ENCODE measurements at places on chromosomes 3 and 15. TPM values are rescaled to one million over a fixed set of nuclear protein-coding genes. Genes with fewer than 3 reads are reported as not detected.

GOLGA6L10 gene
- 0.44 TPM for polyA plus RNA-seq

GOLGA8G gene
- not detected for polyA plus RNA-seq

PRICKLE2 gene
- 3.5 TPM for polyA plus RNA-seq

POPDC2 gene
- 1.9 TPM for polyA plus RNA-seq

KY gene
- polyA plus RNA-seq = not detected

CP gene
- 0.07 TPM for polyA plus RNA-seq

DNA sequence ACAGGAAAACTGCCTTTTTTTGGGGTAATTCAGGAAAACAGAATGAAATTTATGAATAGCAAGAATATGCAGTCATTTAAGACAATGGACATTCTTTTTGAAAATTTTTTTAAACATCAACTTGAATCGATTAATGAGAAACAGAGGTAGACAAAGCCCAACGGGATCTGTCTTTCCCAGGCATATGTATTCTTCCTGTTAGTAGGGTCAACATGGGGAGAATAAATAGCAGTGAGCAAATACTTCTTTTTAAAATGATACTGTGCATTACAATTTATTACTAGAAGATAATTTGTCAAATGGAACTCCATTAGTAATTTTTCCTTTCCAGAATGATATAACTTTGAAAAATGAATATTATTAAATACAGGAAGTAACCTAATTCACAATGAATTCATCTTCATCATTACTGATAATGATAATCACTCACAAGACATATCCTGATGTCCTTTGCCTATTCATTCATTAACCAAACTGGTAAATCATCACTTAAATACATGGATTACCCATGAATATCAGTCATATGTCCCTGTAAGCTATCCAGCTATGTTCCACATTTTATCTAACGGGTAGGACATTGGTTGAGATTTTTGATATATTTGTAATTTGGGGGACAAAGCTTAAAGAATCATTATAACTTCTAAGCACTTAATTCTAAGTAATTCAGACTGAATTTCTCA is 209.2 kb upstream of the CDIN1 start:
- DNase-seq = no peak

DNA sequence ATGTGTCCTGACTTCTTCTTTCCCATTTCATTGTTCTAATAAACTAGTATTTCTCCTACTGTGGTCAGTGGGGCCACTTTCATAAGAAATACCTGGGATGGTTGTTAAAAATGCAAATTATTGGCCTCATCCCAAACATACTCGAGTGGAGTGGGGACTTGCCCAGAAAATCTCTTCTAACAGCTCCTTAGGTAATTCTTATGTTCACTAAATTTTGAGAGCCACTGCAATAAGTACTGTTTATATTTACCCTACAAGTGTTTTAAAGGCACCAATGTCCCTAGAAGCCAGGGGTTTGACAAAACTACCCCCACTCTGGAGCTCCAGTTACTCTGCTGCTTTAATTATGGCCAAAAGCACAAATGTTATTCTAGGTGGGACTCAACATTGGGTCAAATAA is 70.0 kb upstream of the ACP3 start:
- DNase-seq = no peak

DNA sequence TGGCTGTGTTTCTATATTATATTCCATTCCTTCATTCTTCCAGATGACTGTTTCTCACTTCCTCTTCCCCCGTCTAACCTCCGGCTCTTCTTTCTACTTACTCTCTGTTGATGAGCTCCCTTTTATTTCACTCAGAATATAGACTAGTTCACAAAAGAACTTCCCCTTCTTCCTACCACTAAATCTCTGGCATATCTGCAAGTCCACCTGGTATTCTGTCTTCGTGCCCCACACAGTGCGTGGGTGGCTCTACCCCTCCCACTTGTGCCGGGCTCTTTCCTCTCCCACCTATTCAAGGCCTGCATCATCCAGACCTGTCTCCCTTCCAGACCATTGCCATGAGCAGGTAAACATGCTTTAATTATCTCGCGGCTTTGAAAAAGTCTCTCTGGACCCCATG is 73.0 kb downstream of the SCN10A start:
- DNase-seq = no peak

DNA sequence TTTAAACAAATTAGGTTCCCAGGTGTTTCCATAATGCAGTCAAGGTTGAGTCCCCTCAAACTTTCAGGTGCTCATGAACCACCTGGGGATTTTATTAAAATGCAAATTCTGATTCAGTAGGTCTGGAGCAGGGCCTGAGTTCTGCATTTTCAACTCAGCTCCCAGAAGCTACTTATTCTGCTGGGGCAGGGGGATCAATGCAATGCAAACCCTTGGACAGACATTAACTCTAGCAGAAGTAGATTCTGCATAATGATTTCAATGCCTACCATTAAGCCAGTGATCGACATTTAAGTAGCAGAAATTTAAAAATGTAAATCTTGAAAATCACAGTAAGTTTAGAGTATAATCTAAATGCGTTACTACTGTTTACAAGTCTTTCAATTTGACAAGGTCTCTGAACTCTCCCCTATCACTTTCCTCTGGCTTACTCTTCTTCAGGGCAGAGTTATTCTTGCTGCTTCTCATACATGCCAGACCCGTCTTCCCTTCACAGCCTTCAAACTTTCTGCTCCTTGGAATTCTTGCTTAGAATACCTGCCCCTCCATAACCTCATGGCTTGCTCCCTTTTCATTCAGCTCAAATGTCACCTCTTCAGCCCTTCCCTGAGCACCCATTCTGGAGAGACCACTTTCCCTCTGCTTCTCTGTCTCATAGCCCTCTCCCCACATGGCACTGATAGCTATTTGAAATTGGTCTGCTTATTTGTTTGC is 19.3 kb upstream of the DPPA4 start:
- DNase-seq = no peak

DNA sequence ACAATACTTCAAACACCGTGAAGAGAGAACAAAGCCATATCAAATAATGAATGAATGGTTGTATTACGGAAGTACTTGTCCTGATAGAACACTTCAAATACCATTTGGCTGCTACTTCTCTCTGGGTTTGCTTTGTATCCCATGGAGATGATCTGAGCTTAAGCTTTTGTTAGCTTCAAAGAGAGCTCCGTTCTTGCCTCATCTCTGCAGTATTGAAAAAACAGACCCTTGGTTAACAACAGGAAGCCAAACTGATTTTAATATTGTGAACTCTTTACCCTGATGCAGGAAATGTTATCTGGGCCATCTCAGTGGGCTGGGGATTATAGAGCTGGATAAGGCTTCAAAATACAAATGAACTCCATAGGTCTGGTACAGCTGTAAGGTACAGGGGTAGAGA is 101.0 kb downstream of the CHL1 start:
- no peak for DNase-seq

GRCh38 chr3:178058629-178059028 is 477.6 kb upstream of the KCNMB2 start:
- DNase-seq = no peak

DNA sequence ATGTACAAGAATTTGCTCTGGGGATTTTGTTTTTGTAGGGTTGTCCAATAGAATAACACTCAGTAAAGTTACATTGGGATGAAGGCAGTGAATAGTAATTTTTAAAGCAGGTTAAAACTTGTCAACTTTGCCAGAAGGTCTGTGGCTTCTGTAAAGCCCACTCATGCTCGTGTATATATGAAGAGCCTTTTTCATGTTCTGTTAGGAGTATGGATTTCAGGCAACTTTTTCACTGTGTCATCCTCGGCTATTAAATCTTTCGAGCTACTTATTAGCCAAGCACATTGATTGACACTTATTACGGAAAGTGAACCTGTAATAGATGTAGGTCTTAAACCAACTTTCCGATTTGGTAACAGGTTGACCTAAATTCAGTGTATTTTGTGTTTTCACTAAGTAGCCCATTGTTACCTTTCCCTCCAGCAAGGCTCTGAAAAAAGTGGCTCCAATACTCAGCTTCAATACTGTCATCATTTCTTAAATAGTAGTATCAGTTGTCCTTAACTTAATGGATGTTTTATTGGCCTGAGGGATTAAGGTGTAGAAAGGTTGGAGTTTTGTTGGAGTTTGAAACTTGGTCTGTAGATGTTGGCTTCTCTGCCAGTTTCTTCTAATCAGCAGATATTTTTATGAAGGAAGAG is 1.7 kb downstream of the PAK2 start:
- DNase-seq = no peak

DNA sequence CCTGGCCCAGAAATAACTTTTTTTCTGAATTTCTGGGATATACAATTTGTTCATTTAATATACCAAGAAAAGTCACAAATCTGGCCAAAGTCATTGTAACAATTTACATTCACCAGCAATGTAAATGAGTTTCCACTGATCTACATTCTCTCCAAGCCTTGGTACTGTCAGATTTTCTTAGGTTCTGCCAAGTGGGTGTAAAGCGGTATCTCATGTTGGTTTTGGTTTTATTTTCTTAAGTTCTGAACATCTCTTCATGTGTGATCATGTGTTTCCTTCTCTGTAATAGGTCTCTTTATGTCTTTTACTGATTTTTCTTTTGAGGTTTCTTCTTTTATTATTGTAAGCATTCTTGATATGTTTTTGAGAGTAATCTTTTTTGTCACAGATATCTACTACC is 235.6 kb upstream of the COL8A1 start:
- no peak for DNase-seq

- peak; percentile 91 for DNase-seq
Measured at GRCh38 chr3:52483577-52484381, 11.4 kb upstream of the STAB1 start.

- no peak for DNase-seq
Measured at GRCh38 chr3:65551945-65552344, 486.8 kb downstream of the MAGI1 start.

DNA sequence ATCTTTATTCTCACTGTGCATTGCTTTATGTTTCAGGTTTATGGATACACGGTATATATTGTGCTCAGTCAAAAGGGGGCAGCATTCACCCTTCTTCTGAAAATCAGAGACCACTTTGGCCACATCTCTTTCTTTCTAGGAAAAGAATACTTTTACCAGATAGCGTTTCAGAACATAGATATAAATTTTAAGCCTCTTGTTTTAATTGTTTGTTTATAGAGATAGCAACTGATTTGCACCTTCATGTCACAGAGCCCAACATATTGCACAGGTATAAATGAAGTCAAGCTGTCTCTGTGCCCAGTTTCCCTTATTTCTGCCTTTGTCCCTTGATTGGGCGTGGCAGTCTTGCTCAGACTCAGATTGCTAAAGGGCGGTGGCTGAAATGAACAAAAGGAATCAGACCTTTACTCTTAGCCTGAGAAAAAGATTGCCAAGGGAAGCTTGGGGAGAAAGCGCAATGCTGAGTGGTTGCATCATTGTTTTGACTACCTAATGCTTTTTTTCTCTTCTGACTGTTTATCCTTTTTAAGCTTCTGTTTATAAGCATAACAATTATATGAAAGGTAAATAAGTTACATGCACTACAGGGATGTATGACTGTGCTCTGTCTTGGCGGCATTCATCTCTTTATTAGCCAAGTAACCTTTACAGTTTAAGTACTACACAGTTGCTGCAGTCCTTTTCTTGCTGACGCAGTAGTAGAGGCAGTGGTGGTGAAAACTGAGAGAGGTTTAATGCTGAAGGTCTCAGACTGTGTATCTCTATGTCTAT is 70.8 kb upstream of the ZBTB20 start:
- peak; percentile 29 for DNase-seq

DNA sequence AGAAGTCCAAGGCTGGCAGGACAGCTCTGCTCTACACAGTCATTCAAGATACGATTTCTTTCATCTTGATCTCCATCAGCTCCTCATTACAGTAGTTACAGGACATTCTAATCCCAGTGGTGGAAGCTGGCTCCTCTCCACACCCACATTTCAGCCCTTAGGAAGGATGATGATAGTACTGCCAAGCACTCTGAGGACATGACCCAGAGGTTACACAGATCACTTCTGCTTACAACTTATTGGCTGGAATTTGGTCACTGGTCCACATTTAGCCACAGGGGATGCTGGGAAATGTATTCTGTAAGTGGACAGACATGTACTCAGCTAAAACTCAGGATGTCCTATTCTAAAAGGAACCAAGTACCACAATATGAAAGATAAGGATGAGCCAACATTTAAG is 77.1 kb downstream of the IQCH start:
- DNase-seq = no peak

DNA sequence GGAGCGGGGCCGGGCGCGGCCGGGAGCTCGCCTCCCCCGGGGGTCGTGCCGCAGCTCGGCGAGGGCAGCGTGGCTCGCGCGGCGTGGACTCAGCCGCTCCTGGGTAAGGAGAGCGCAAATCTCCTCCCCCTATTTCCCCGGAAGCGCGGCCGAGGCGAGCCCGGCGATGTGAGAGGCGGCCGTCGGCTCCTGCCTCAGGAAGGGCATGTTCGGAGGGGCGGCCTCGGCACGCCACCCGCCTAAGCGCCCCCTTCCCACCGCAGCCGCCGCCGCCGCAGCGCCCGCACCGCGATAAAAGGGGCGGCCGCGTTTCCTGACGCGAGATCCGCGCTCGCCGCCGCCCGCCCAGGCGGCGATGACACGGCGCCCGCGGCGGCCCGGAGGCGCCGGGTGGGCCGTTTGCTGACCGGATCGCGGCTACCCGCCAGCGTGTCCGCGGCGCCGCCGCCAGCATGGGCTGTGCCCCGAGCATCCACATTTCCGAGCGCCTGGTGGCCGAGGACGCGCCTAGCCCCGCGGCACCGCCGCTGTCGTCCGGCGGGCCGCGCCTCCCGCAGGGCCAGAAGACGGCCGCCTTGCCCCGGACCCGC is at the start of gene PDE8A:
Gene PDE8A (plus strand): TSS at position 146 of the 590 bp plus-strand sequence. CDS start 307 bp downstream, at position 453.
- DNase-seq = no peak

DNA sequence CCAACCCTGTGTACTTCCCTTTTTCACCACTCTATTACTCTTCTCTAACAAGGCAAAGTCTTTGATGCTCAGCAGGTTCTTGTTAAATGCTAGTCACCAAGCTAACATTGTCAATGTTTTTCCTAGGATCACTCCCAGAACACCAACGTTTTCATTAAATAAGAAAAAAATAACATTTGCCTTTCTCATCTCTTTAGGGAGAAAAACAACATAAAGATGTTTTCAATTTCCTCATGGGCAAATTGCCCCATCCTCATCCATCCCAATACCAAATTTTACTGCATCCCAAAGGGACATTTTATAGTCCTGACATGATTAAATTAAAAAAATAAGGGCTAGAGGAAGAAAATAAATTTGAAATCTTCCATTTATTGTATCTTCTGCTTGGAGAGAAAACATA is 106.5 kb downstream of the SUCNR1 start:
- peak; percentile 53 for DNase-seq
